ENCODE measurements at places on chromosomes 16 and 17. TPM values are rescaled to one million over a fixed set of nuclear protein-coding genes. Genes with fewer than 3 reads are reported as not detected.
A peak's percentile ranks its signal among the peaks of the same experiment; 100 is the strongest.

DNA sequence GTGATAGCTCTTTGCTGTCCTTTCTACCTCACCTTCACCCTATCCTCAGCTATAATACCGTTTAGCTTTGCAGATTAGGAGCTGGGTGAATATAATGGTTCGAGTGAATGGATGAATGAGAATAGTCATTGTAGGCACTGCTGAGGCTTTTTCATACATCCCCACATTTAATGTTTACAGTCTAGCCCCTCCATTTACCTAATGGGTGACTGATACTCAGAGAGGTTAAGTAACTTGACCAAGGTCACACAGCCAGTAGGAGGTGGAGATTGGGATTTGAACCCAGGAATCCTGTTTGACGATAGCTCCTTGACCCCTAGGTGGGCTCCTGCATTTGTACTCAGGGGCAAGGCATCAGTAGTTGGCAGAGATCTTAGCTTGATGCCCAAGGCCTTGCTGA, 195.6 kb downstream of the CCDC182 start:
- no peak for DNase-seq

GRCh38 chr16:57479976-57480753, 6.1 kb downstream of the DOK4 start:
- DNase-seq, result no peak

- DNase-seq, result peak; percentile 69
These were observed 16.6 kb downstream of the CD7 start for GRCh38 chr17:82300707-82301270.

CCDC40 gene
- total RNA-seq, result 6.4 TPM

DNA sequence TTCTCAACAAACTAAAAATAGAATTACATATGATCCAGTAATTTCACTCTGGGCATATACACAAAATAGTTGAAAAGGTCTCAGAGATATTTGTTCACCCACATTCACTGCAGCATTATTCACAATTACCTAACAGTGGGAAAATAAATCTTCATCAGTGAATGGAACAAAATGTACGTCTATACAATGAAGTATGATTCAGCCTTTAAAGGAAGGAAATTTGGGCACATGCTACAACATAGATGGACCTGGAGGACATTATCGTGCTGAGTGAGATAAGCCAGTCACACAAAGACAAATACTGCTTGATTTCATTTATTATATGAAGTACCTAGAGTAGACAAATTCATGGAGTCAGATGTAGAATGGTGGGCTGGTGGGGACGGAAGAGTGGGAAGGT, 47.0 kb downstream of the MFSD11 start:
- no peak for DNase-seq

DNA sequence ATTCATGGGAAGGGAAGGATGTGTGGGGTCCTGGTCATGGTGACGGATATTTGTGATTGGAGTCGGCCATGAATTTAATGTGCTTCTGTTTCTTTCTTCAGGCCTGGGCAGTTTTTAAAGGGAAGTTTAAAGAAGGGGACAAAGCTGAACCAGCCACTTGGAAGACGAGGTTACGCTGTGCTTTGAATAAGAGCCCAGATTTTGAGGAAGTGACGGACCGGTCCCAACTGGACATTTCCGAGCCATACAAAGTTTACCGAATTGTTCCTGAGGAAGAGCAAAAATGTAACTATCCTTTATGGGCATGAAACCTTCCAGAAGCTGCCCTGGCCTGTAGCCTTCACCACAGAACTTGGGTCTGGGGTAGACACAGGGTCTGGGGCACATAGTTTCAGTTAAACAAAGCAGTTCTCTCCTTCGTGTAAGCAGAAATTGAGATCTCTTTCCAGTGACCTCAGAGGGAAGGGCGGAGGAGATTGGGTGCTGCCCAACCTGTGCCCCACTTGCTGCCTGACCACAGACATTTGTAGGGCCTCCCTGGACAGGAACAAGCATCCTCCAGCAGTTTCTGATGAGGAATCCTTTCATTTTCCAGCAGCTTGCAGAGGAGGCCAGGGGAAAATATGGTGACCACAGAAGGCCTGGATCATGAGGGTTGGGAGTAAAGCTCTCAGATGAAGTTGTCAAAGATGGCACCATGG, 10.1 kb downstream of the IRF8 start:
- DNase-seq, result no peak

SOX8 gene
- 2.0 TPM for total RNA-seq

PYY gene
- not detected for total RNA-seq

KCNG4 gene
- total RNA-seq, result not detected

GRCh38 chr17:57445772-57446472, 189.6 kb downstream of the MSI2 start:
- DNase-seq, result no peak

GRCh38 chr16:21608639-21609328, 9.4 kb downstream of the METTL9 start:
- no peak for DNase-seq
